MM.1S (cell line): ENCODE measurements at places on chromosomes 4 and X.

GRCh38 chrX:143429131-143429530 lies 88.1 kb downstream of the SPANXN3 start:
- H3K4me1 ChIP-seq = no peaks in the 10 kb centered on the region
- no peak overlapping the region for H3K27ac ChIP-seq
- H3K36me3 ChIP-seq = no peaks in the 10 kb centered on the region
- H3K27me3 ChIP-seq = no peaks in the 10 kb centered on the region

GRCh38 chr4:144645102-144645630 lies 790 bp upstream of the HHIP start:
- no peaks in the 10 kb centered on the region for H3K36me3 ChIP-seq
- H3K4me3 ChIP-seq = no peak overlapping the region
- no peak for DNase-seq
- H3K4me1 ChIP-seq = 0 out of 2 replicates have a peak, but pooled peaks cover 4% of the 10 kb centered on the region
- H3K27me3 ChIP-seq = no peaks in the 10 kb centered on the region

- no peaks in the 10 kb centered on the region for H3K27me3 ChIP-seq
- DNase-seq = no peak
- no peak overlapping the region for H3K4me3 ChIP-seq
- H3K4me1 ChIP-seq = 0 out of 2 replicates have a peak, but pooled peaks cover 8% of the 10 kb centered on the region
- peak overlapping the region; percentile 20; the same call in 1 of the 2 replicates for H3K27ac ChIP-seq
Measured at GRCh38 chr4:24805067-24805466, 9.7 kb downstream of the SOD3 start.

DNA sequence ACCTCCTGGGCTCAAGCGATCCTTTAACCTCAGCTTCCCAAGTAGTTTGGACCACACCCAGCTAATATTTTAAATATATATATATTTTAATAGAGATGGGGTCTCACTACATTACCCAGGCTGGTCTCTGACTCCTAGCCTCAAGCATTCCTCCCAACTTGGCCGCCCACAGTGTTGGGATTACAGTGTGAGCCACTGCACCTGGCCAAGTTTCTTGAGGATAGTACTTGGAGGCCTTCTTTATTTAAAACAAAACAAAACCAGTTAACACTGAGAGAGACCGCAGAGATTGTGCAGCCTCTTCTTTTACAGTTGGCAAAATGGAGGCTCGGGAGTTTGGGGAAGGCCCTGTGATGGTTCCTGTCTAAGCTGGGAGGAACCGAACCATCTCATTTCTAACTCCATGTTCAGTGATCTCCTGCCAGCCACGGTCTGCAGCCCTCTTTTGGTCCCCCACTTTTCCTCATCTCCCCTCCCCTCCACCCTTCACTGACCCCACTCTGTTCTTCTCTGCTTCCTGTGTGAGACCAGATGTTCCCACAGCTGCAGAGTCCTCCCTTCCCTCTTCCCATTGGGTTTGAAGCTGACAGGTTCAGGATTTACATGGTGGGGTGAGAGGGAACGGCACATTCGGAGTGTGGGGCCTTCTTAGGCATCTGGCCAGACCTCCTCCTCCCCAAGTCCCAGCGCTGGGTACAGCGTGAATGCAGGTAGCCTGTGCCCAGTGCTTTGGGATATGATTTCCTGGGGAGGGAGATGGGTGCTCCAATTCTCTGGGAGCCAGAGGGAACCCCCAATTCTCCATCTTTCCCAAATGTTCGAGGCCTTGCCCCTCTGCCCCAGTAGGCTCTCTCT lies 1.4 kb upstream of the SORCS2 start:
- no peaks in the 10 kb centered on the region for H3K36me3 ChIP-seq
- no peaks in the 10 kb centered on the region for H3K4me1 ChIP-seq
- H3K4me3 ChIP-seq = no peak overlapping the region
- peaks cover 80% of the 10 kb centered on the region for H3K27me3 ChIP-seq
- DNase-seq = no peak

- no peaks in the 10 kb centered on the region for H3K4me1 ChIP-seq
- no peaks in the 10 kb centered on the region for H3K36me3 ChIP-seq
- H3K27me3 ChIP-seq = no peaks in the 10 kb centered on the region
- H3K27ac ChIP-seq = no peak overlapping the region
Measured at GRCh38 chr4:156825074-156825473, 146.5 kb downstream of the PDGFC start.

- DNase-seq = no peak
- no peaks in the 10 kb centered on the region for H3K36me3 ChIP-seq
- no peaks in the 10 kb centered on the region for H3K27me3 ChIP-seq
- no peak overlapping the region for H3K4me3 ChIP-seq
- H3K4me1 ChIP-seq = no peaks in the 10 kb centered on the region
- H3K27ac ChIP-seq = no peak overlapping the region
Measured at GRCh38 chr4:47349326-47349725, 114.2 kb downstream of the COMMD8 start.

GRCh38 chrX:150565551-150565950 lies 2.9 kb upstream of the MTM1 start:
- no peaks in the 10 kb centered on the region; the same call in 1 of the 2 replicates for H3K4me1 ChIP-seq
- H3K27ac ChIP-seq = no peak overlapping the region
- no peaks in the 10 kb centered on the region for H3K27me3 ChIP-seq
- no peak overlapping the region for H3K4me3 ChIP-seq

GRCh38 chr4:114034189-114034588 lies 54.7 kb upstream of the ARSJ start:
- H3K27ac ChIP-seq = no peak overlapping the region
- no peak for DNase-seq
- H3K27me3 ChIP-seq = peaks cover 36% of the 10 kb centered on the region
- H3K36me3 ChIP-seq = no peaks in the 10 kb centered on the region

DNA sequence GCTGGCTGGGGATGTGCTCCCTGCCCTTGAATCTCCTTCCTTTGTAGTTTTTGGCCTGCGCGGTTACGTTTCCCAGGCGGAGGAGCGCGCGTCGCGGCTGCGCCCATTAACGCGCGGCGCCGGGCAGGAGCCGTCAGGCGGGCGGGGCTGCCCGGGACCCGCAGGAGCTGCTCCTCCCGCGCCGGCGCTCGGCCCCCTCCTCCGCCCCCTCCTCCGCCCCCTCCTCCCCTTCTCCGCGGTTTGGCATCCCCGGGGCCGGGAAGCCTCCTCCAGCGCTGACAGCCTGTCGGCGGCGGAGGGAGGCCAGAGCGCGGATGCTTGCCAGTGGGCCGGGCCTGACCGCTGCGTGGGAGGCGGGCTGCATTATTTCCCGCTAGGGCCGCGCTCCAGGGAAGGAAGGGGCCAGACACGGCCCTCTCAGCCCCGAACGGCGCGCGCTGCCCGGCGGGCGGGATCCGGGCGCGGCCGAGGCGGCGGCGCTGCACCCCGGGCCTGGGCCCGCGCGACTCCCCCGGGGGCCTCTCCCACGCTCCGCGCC lies at the start of gene DCLK2:
Gene DCLK2 (plus strand): TSS at position 405 of the 538 bp plus-strand sequence. CDS start 583 bp downstream, outside the sequence.
- peak; percentile 47 for DNase-seq
- no peaks in the 10 kb centered on the region for H3K27me3 ChIP-seq
- H3K4me1 ChIP-seq = peaks cover 15% of the 10 kb centered on the region
- H3K4me3 ChIP-seq = peak within 1 kb of the TSS; percentile 73
- H3K36me3 ChIP-seq = no peaks in the 10 kb centered on the region
- H3K27ac ChIP-seq = no peak within 1 kb of the TSS

DNA sequence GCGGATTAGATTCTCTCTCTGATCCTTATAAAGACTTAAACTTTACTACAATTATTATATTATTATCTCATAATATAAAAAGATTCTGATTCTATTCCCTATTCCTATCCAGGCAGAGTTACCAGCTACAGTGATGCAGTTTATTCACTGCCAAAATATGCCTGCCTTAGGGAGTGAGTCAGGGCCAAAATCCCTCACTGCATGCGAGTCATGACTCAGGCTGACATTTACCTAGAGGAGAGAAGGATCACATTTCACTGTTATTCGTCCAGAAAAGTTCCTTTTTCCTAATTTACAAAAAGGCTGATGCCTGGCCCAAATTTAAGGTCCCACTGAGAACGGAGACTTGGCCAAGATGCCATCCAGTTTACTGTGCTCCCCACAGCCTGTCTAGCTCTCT lies 168.5 kb upstream of the LDB2 start:
- no peaks in the 10 kb centered on the region for H3K4me1 ChIP-seq
- DNase-seq = no peak
- no peaks in the 10 kb centered on the region for H3K27me3 ChIP-seq
- H3K4me3 ChIP-seq = no peak overlapping the region
- no peaks in the 10 kb centered on the region for H3K36me3 ChIP-seq

- no peaks in the 10 kb centered on the region for H3K27me3 ChIP-seq
- H3K4me3 ChIP-seq = peak within 1 kb of the TSS; percentile 83
- H3K36me3 ChIP-seq = no peaks in the 10 kb centered on the region
- H3K4me1 ChIP-seq = no peaks in the 10 kb centered on the region
Measured at GRCh38 chrX:136251041-136251991, at the start of gene MAP7D3. Gene MAP7D3, minus strand, starts transcription at chrX:136251400. Its CDS starts 42 bp downstream, at chrX:136251358.

GRCh38 chrX:95435198-95435597 lies 1249.4 kb upstream of the DIAPH2 start:
- H3K36me3 ChIP-seq = no peaks in the 10 kb centered on the region
- no peaks in the 10 kb centered on the region for H3K4me1 ChIP-seq
- H3K4me3 ChIP-seq = no peak overlapping the region
- no peak overlapping the region for H3K27ac ChIP-seq

GRCh38 chr4:40489961-40490360 lies 139.7 kb downstream of the RBM47 start:
- no peak overlapping the region for H3K27ac ChIP-seq
- DNase-seq = no peak
- H3K4me1 ChIP-seq = no peaks in the 10 kb centered on the region
- no peak overlapping the region for H3K4me3 ChIP-seq

DNA sequence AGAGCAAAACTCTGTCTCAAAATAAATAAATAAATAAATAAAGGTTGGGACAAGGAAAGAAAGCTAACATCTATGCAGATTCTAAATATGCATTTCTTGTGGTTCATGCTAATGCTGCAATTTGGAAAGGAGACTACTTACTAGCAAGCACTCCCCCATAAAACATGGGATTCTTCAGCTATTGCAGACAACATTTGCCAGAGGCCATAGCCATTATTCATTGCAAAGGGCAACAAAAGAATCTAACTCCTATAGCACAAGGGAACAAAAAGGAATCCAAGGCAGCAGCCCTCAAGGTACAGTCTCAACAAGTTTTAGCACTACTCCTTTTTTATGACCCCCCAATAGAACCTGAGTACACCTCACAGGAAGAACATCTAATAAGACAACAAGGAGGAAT lies 8.0 kb upstream of the HERC5 start:
- no peak for DNase-seq
- no peak overlapping the region for H3K27ac ChIP-seq
- H3K4me3 ChIP-seq = no peak overlapping the region
- no peaks in the 10 kb centered on the region for H3K4me1 ChIP-seq
- H3K36me3 ChIP-seq = no peaks in the 10 kb centered on the region

DNA sequence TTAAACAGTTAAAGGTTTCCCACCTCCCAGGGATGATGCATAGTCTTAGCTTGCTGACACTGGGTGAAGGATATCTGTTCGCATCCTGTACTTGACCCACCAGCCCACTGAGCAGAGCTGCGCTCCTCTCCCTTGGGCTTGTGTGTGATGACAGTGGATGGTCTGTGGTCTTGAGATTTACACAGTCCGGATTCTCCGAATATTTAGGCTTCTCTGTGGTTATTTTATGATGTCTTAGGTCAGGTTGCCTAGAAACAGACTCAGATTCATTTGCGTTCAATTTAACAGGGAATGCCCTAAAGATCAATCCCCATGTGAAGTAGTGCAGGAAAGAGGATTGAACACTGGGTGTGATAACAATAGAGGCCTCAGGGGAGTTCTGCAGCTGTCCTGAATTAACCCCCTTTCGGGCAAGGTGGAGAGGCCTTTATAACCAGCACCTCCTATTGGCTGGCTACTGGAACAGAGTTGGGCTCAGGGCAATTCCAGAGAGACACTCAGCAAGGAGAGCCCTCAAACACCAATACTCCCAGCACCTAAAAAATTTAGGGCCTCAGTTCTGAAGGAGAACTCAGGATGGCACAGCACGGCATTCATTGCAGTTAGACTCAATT lies 653.2 kb upstream of the GALNT7 start:
- no peak overlapping the region for H3K4me3 ChIP-seq
- no peak for DNase-seq
- no peak overlapping the region for H3K27ac ChIP-seq
- no peaks in the 10 kb centered on the region for H3K27me3 ChIP-seq
- H3K4me1 ChIP-seq = no peaks in the 10 kb centered on the region

DNA sequence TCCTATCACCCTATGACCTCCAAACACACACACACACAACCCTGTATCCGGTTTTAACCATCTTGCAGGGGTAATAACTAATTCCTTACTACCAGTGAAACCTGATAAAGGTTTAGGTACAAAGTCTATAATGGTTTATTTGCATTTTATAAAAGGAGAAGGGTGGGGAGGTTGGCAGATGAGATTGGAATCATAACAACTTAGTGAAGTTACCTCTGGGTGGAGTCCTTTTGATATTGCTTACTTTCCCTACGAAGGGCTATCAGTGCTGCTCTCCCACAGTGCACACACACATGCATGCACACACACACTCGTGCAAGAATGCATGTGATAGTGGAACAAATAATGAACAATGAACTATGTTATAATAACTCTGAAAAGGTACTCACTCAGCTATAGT lies 56.1 kb downstream of the CCSER1 start:
- H3K4me1 ChIP-seq = no peaks in the 10 kb centered on the region
- no peak for DNase-seq
- no peak overlapping the region for H3K4me3 ChIP-seq
- H3K27me3 ChIP-seq = no peaks in the 10 kb centered on the region

DNA sequence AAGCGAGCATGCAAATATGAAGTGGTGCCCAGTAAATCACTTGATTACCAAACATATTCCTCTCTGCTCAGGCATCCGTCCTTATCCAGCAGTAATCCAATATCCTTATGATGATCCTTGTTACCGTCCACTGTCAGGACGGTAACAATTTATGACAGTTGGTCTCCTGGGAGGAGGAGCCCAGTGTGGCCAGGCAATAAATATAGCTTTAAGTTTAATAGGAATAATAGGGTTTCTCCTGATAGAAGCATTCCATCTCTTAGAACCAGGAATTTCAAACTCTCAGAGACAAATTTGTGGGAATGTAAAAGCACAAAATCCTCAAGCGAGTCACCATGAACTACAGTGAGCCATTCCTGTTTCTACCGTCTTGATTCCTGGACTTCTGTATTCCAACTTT lies 171.2 kb upstream of the IL15 start:
- no peaks in the 10 kb centered on the region for H3K4me1 ChIP-seq
- no peaks in the 10 kb centered on the region for H3K27me3 ChIP-seq
- no peak for DNase-seq
- no peak overlapping the region for H3K27ac ChIP-seq

DNA sequence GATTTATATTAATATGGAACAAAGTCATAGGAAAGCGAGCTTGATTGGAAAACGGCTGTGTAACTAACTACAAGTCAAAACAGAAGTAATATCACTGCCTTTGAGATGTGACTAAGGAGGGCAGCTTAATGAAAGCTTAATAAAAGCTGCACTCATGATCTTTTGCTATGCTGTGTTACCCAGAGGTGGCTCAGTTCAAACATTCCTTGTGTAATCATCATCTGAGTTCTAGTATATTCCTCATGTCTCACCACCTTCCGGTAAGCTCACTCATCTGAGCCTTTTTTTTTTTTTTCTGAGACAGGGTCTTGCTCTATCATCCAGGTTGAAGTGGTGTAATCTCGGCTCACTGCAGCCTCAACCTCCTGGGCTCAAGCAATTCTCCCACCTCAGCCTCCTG lies 5.0 kb downstream of the GRPEL1 start:
- peaks cover 31% of the 10 kb centered on the region for H3K36me3 ChIP-seq
- H3K27ac ChIP-seq = no peak overlapping the region
- DNase-seq = no peak
- no peaks in the 10 kb centered on the region for H3K27me3 ChIP-seq
